ENCODE measurements at places on chromosomes 1 and 21.

DNA sequence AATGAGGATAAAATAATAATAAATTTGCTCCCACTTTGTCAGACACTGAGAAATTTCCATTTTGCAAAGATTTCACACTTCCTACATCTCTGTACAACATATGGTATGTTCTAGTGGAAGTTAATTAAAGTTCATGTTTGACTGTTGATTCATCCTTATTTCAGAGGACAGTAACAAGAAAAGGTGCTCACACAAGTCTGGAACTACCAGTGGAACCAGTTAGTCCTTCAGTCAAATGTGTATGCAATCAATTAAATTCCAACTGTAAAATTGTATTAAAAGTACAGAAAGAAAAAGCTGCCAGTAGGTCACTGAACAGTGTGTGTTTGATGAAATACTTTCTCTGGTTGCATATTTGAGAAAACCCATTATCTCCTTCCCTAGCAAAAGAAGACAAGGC, 496.0 kb upstream of the PKN2 start:
- no peak for DNase-seq

DNA sequence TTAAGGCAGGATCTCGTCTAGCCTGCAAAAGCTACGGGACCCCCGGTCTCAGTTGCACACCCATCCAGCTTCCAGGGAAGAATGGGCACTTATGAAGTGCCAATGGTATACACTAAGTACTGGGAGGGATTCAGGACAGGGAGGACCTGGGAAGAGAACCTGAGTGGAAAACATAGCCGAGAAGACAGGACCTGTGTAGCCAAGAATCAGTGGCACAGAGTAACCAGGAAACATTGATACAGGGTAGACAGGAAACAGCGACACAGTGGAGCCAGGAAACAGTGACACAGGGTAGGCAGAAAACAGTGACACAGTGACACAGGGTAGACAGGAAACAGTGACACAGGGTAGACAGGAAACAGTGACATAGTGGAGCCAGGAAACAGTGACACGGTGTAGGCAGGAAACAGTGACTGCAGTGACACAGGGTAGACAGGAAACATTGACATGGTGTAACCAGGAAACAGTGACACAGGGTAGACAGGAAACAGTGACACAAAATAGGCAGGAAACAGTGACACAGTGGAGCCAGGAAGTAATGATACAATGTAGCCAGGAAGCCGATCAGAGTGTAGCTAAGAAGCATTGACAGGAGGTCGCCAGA, 138.0 kb upstream of the ARHGEF16 start:
- no peak for DNase-seq

GRCh38 chr21:43024439-43025136, 50.2 kb downstream of the PKNOX1 start:
- no peak for DNase-seq

- no peak for DNase-seq
Observed at GRCh38 chr1:186060226-186060625, 314.8 kb downstream of the TPR start.

GRCh38 chr1:226708342-226708780, 30.7 kb downstream of the ITPKB start:
- DNase-seq, result no peak

GRCh38 chr1:183039985-183040447, 16.8 kb downstream of the LAMC1 start:
- DNase-seq, result no peak
